ENCODE measurements at places on chromosomes 12 and 14. TPM values are rescaled to one million over a fixed set of nuclear protein-coding genes. Genes with fewer than 3 reads are reported as not detected.

The HVCN1 gene
- 3.8 TPM for total RNA-seq

The OR4E2 gene
- total RNA-seq = not detected

The RCOR1 gene
- total RNA-seq = 3.3 TPM

The SLC7A8 gene
- total RNA-seq = 152 TPM

The CLEC4C gene
- total RNA-seq = not detected

The TAS2R43 gene
- total RNA-seq = 19.5 TPM

The SALL2 gene
- 0.26 TPM for total RNA-seq

The NRL gene
- not detected for total RNA-seq

The WNT5B gene
- 20.9 TPM for total RNA-seq

The IFNG gene
- not detected for total RNA-seq

The ETFRF1 gene
- total RNA-seq = 41.5 TPM

The C3AR1 gene
- 4.7 TPM for total RNA-seq

The PRH2 gene
- total RNA-seq = not detected

The SLC38A4 gene
- total RNA-seq = 5.9 TPM

The TPH2 gene
- total RNA-seq = not detected

The TMEM121 gene
- total RNA-seq = 9.1 TPM

The SBNO1 gene
- total RNA-seq = 29.2 TPM

The CCDC198 gene
- 1.8 TPM for total RNA-seq

The PLEKHH1 gene
- total RNA-seq = 0.29 TPM

The KCNA1 gene
- 2.4 TPM for total RNA-seq

The DDX23 gene
- 238 TPM for total RNA-seq

The RBP5 gene
- total RNA-seq = 8.2 TPM

The ASCL1 gene
- total RNA-seq = not detected

The ERGIC2 gene
- total RNA-seq = 31.5 TPM

The SRRM4 gene
- 0.14 TPM for total RNA-seq

Data from uterus (tissue), 4 donors.